ENCODE measurements at places on chromosomes 16 and 17.

DNA sequence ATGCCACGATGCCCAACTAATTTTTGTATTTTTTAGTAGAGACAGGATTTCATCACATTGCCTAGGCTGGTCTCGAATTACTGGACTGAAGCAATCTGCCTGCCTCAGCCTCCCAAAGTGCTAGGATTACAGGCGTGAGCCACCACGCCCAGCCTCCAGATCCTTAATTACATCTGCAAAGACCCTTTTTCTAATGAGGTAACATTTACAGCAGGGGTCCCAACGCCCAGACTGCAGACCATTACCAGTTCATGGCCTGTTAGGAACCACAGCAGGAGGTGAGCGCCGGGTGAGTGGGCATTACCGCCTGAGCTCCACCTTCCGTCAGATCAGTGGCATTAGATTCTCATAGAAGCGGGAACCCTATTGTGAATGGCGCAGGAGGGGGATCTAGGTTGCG, 4.0 kb upstream of the RAB11FIP4 start:
- no peak for DNase-seq

DNA sequence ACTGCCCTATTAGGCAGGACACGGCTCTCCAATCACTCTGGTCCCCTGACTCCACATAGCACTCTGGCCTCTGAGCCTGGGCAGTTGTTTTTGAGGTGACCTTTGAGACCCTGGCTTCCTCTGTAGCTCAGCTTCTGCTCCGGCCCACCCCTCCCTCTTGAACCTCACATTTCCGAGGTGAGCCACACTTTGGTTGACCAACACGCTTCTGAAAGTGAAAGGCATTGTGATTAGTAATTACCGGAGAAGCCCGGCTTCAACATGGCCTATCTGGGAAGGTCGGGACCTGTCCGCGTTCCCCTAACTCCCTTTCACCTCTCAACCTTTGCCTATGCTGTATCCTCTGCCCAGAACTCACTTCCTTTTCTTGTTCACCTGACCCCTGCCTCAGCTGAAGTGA, 10.3 kb upstream of the ITGAX start:
- no peak for DNase-seq

DNA sequence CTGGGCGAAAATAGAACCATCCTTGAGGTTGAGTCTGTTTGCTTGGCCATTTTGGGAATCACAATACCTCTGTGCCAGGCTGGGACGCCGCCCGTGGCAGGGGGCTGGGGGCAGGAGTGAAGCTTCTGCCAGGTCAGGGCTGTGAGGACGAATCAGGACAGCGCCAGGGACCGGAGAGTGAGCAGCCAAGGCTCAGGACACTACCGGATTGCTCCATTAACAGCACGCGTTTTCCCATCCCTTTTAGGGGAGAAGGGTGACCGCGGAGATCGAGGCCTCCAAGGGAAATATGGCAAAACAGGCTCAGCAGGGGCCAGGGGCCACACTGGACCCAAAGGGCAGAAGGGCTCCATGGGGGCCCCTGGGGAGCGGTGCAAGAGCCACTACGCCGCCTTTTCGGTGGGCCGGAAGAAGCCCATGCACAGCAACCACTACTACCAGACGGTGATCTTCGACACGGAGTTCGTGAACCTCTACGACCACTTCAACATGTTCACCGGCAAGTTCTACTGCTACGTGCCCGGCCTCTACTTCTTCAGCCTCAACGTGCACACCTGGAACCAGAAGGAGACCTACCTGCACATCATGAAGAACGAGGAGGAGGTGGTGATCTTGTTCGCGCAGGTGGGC, 23.4 kb downstream of the C1QTNF1 start:
- no peak for DNase-seq

GRCh38 chr17:40548982-40549685, 16.1 kb downstream of the CCR7 start:
- DNase-seq = peak; percentile 94

GRCh38 chr17:65163990-65164495, 26.9 kb downstream of the RGS9 start:
- DNase-seq = peak; percentile 8

DNA sequence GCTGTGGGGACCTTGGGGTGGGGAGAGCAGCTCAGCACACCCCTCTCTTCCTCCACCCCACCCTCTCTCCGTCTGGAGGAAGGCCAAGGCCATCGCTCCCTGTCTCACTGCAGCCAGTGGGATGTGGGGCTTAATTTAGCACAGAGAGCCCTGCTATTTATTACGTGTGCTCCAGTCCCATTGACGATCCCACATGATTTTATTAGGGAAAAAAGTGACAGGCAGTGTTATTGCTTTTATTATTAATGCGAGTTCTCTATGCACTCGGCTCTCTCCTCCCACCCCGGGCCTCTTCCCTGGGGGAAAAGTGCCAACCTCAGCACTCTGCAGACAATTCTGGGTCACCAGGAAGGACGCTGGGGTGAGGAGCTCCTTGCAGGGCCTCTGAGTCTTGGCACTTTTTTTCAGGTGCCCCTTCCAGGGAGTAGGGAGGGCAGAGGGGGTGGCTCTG, 57.3 kb downstream of the MGAT5B start:
- no peak for DNase-seq

- DNase-seq = no peak
Measured at GRCh38 chr16:69350536-69351133, 951 bp downstream of the TMED6 start.

DNA sequence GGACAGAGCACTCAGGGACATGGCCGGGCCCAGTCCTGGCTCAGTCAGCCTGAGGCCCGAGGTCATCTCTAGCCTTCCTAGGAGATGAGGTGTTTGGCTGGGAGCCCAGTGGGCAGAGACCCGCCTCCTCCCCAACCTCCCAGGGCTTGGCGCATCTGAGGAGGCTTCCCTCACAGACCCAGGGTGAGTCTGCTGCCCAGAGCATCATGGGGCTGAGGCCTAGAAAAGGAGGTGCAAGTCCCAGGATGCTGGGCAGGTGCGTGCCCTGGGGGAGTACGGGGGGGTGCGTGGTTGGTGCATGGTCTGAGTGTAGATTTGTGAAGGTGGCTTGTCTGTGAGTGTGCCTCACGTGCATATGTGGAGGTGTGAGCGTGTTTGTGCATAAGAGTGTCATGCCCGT, 4.7 kb downstream of the PDE6G start:
- DNase-seq = peak; percentile 63

DNA sequence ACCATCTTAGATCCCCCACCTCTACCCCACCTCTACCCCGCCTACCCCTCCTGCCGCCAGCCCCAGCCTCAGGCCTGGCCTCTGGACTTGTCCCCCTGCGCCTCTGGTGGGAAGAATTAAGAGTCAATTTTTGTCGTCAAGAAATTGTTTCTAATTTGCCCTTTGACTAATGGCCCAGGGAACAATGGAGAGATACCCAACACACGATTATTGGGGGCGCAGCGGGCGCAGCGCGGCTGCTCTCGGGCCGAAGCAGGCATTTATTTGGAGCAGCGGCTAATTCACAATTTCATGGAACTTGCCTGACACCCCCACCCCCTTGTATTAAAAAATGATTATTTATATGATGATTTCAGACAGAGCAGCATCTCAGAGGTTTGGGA, 4.4 kb upstream of the BAHCC1 start:
- no peak for DNase-seq

DNA sequence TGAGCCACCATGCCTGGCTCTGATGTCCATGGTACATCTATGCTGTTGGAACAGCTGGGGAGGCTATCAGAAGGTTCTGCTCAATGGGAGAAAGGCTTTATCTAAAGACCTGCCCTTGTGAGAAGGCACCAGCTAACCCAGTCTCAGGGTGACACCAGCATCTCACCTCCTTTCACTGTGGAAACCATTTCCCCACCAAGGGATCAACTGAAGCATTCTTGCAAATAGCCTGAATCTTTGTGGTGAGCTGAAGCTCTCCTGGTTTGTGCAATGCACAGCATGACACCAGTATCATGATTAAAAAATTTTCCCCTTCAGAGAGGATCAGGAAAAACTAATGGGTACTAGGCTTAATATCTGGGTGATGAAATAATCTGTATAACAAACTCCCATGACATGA, 5.1 kb downstream of the CCL18 start:
- DNase-seq = no peak

DNA sequence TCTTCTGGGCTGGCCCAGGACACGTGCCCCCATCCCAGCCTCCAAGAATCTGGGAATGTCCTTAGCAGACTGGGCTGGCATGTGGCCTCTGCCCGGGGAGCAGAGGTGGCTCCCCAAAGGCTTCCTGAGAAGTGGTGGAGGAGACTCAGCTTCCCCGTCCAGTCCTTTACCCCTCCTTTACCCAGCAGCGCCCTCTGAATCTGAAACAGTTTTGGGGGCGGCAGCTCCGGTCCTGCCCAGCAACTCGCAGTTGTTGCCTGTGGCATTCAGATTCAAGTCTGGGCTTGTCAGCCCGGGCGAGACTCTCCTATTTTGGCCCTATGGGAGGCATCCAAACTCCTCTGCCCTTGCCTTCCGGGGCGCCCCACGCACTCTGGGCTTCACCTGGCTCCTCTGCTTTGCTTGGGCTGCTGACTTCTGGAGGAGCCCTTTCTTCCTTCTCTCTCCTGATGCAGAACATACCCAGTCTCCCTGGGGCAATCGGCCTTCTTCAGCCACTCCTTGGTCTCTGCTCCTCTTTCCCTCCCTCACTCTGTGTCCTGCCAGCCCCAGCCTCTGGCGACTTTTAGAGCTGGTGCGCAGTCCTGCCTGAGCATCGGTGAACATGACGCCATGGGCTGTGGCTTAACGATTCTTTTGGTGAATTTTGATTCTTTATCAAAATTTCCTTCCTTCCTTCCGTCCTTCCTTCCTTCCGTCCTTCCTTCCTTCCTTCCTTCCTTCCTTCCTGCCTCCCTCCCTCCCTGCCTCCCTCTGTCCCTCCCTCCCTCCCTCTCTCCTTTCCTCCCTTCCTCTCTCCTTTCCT, 55.2 kb downstream of the CMIP start:
- DNase-seq = no peak

DNA sequence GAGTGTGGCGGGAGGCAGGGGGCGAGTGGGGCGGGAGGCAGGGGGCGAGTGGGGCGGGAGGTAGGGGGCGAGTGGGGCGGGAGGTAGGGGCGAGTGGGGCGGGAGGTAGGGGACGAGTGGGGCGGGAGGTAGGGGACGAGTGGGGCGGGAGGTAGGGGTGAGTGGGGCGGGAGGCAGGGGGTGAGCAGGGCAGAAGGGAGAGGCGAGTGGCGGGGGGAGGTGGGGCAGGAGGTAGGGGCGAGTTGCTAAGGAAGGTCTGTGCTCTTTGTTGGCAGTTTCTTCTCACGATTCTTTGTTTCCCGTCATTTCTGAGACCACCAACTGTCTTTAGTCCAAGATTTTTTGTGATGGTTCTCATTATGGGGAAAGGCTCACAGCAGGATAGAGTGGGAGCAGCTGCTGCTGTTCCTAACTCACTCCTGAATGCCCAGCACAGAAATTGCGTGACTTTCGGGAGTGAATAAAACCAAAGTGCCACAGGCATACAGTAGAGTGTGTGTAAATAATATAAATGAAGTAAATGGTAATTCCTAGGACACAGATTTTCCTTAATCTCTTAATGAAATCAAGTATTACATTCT, 44.7 kb downstream of the COG7 start:
- DNase-seq = no peak

GRCh38 chr16:4200000-4200780, 41.7 kb downstream of the SRL start:
- DNase-seq = peak; percentile 90

GRCh38 chr16:3570420-3571062, 6.7 kb downstream of the NLRC3 start:
- DNase-seq = no peak

- DNase-seq = no peak
Measured at GRCh38 chr16:24986512-24987303, 28.5 kb downstream of the ARHGAP17 start.

DNA sequence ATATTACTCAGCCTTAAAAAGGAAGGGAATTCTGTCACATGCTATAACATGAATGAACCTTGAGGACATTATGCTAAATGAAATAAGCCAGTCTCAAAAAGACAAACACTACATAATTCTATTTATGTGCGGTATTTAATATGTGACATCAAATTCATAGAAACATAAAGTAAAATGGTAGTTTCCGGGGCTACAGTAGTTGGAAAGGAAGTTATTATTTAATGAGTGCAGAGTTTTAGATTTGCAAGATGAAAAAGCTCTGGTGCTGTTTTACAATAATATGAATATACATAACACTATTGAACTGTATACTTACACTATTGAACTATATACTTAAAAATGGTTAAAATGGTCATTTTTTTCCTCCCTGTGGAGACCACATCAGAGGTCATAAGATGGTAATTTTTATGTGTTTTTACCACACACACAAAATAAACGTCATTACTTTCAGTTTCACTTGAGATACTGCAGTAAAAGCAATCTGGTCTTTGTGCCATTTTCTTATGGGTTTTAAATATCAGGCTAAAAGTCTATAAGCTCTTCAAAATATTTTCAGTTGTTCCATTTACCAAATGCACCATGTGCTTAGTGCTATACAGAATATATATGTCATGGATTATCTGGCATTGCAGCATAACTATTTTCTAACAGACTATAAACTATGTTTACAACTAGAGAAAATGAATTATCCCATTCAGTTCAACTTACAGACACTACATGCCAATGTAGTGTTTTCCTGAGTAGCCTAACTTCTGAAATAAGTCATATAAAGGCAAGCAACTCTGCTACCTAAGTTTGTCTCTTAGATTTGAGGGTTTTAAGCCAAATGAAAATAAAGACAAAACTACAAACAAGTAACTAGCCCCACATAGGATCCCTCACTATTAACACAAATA, 90.9 kb downstream of the SPAG9 start:
- DNase-seq = no peak

DNA sequence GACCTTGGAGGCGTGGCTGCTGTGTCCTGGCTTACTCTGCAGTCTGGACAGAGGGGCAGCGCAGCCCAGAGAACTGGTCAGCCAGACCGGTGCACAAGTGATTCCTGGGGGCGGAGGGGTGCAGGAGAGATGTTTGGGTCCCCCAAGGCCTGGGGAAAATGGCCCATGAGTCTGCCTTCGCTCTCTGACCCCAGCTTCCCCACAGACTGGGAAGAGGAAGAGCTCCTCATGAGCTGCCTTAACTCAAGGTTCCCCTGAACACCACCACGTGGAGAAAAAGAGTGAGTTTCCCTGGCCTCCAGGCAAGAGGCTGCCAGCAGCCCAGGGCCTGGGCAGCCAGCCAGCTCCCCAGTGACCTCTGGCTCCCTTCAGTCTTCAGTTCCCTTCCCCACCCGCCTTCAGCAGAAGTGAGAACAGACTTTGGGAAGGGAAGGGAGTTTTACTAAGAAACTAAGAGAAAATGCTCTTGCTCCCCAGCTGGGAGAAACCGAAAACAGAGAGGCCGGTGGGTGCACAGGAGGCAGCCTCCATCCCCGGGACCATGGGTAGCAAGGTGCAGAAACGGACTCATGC, 2.0 kb upstream of the C17orf99 start:
- DNase-seq = peak; percentile 86

DNA sequence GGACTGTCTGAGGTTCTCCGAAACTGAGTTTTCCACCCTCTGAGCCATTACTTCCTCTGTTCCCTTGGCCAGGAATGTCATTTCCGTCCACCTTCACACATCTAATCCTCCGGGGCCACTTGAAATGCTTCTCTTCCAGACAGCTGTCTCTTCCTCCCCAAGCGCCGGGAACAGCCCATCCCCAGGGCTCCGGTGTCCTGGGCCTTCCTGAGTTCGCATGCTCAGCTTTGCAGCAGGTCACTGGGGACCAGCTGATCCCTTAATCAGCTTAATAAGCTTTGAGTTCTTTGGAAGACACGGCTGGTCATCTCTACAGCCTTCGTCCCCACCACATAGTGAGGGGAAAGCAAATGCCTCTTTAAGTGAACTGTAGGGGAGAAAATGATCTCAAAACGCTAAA, 123.4 kb downstream of the DYNLRB2 start:
- no peak for DNase-seq
